ENCODE measurements at places on chromosomes 13 and 19.
A peak's percentile ranks its signal among the peaks of the same experiment; 100 is the strongest.

- DNase-seq = no peak
Observed at GRCh38 chr13:112178769-112179168, 111.8 kb downstream of the SOX1 start.

DNA sequence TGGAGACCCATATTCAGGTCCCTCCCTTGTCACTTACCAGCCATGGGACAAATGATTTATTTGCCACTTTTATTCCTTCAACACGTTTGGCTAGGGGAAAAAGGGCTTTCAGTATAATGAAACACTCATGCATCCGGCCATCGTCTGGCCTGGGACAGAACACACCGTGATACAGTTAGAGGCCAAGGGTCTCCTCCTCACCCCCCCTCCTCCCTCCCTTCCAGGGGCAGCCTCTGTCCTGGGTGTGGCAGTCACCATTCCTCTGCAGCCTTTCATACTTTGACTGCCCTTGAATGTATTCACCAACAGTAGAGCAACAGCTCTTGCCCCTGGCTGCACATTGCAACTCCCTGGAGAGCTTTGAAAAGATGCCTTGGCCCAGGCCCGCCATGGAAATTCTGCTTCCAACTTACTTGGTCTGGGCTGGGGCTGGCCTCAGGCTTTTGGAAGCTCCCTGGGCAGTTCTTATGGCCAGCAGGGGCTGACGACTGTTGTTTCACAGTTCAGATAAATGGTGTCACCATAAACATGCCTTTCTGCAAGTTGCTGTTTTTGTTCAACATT lies 3.0 kb downstream of the PAK4 start:
- DNase-seq = no peak

GRCh38 chr19:45090034-45090433 lies 2.9 kb upstream of the PPP1R37 start:
- no peak for DNase-seq

DNA sequence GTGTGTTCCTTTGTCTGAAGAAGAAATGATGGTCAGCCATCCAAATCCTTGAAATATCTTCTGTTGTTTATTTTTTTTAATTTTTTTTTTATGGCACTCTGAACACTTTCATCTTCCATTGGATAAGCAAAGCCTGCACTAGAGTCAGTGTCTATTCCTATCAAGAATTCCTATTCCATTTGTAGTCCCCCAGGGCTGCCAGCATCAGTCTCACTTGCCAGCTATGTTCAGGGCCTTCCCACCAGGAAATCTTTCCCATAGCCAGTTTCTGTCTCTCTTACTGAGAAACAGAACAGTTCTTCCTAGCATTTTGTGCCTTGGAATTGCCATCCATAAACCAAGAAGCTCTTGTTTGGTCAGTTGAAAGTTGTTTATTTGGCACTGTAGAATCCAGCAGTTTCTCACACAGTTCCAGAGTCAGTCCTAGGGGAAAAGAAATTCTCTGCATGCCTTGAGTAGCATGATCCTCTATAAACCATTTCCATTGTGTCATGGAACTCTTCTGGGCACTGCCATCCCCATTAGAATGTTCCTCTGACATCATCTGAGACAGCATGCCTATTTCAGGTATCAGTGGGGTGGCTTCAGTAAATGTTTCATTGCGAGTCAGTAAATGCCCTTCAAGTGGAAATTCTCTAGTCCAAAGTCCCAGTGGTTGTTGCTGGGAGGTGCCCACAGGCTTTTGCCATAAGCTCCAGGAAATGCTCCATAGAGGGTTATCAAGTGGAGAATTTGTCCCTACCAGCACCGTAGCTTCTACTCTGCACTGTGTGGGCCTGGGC lies 18.7 kb upstream of the SPRYD7 start:
- no peak for DNase-seq

GRCh38 chr13:99339736-99340397 lies 32.7 kb upstream of the GPR183 start:
- no peak for DNase-seq

DNA sequence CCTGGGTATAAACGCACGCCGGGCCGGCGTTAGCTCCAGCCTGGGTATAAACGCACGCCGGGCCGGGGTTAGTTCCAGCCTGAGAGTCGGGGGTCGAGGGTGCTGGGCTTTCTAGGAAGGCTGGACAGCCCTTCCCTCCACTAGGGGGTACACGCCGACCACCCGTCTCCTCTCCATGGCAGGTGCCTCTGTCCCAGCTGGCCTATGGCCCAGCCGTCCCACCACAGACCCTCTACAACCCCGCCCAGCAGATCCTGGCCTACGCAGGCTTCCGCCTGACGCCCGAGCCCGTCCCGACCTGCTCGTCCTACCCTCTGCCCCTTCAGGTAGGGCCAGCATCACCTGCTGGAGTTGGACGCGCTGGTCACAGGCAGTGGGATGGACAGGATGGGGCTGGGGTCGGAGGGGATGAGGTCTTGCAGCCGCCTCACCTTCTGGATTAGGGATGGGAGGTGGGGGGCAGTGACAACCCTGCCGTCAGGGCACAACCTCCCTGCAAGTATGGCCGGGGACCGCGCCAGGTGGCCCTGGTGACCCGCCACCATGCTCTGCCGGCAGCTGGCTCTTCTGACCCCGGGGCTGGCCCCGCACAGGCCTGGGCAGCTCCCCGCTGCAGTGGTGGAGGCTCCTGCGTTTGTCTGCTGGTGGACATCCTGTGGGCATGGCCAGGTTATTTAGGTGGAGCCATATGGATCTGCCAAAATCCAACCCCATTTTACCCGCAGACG lies 45.8 kb downstream of the TMEM255B start:
- DNase-seq = no peak

- DNase-seq = no peak
Observed at GRCh38 chr19:8453616-8454015, 8.8 kb downstream of the HNRNPM start.

- peak; percentile 35 for DNase-seq
Observed at GRCh38 chr19:40907968-40908735, 26.1 kb upstream of the CYP2A7 start.

DNA sequence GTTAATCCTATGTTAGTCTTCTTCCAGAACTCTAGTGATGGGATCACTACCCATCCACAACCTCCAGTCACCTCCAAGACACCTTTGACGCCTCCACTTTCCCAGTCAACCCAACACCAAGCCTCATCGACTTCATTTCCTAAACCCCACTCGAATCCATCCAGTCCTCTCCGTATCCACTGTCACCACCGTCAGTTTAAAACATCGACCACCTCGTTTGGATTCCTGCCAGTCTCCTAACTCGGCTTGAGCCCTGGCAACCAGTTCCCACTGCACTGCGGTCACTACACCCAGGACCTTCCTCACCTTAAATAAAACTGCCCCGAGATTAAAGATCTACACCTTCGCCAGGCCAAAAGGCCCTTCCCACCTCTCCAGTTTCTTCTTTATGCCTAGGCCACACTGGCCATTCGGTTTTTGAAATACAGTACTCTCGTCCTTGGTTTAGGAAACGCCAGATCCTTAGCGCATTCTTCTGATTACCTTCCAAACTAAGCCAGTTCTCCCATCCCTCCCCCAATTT lies 1.2 kb downstream of the MTIF3 start:
- no peak for DNase-seq

DNA sequence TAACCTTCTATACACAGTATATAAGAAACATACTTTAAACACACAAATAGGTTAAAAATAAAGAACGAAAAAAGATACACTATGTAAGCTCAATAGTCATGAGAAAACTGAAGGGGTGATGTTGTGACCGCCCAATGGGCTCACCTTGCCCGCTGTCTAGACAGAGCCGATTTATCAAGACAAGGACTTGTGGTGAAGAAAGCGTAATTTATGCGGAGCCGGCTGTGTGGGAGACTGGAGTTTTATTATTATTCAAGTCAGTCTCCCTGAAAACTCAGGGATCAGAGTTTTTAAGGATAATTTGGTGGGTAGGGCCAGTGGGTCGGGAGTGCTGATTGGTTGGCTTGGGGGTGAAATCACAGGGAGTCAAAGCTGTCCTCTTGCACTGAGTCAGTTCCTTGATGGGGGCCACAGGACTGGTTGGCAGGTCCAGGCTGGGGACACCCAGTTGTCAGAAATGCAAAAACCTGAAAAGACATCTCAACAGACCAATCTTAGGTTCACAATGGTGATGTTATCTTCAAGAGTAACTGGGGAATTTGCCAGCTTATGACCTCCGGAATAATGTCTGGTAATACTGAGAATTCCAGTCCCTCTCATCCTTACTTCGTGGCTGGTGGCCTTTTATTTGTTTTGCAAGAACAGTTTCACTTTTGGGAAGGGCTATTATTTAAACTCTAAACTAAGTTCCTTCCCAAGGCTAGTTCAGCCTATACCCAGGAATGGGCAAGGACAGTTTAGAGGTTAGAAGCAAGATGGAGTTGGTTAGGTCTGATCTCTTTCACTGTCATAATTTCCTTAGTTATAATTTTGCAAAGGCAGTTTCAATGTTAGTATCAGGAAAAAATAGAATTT lies 96.6 kb downstream of the UBL3 start:
- DNase-seq = no peak

DNA sequence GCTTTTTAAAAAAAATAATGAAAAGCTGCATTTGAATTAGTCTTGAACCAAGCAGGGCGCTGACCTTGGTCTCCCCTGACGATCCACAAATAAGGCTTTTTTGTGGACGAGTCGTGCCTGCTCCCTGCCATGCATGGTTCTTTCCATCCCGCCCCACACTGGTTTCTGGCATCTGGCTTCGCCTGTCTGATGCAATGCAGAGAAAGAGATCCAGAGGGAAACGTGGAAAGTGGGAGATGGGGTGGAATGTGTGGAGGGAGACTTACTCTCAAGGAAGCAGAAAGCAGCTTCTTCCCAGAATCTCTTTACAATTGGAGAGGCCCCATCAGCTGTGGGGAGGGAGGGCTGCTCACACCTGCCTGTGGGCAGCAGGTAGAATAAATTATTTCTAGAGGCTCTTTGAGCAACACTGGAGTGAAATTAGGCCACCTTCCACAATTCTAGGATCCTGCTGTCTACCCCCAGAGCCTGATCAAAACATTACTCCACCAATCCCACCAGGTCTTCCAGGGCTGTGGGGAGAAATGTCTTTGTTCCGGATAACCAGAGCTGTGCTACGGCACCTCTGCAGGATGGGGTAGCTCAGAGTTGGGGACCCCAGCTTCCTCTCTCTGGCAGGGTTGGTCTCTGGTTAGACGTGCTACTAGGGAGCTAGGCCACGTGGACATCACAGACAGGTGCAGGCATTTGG lies 183.5 kb downstream of the UQCRFS1 start:
- DNase-seq = no peak

DNA sequence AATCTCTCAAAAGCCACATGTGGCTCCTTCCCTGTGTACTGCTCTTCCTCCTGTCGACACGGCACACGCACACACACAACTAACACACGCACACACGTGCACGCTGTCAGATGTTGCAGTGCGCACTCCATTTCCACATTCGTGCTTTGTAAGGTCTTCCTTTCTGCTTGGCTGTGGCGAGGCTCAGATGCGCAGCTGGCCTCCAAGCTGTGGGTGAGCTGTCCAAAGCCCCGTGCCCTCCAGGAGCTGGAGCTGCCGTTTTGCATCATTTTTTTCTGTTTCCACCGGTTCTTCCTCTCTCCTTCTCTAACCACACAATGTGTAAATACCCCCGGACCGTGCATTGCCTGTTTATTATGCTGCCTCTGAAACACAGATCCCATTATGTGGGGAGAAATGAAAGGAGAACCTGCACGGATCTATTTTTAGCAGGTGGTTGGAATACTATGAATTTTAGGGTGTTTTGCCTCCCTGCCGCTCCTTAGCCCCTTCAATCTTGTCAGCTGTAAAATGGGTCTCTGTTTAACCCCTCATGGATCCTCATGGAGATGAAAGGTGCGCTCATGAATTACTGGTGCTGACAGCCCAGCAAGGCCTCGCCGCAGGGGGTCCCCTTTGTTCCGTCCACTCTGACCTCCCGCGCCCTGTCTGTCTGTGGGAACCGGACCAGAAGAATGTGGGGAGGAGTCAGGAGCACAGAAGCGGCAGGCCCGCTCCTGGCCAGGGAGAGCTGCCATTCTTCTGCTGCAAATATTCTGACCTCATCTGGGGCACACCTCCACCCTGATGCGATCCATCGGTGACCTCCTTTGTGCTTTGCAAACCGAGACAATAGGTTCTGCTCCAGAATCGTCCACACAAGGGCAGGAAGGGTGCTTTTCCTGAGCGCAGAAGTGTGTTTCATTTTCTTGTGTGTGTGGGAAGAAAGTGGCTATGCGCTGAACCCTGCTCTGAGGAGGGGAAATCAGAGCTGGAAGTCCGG lies 137.7 kb downstream of the SOX1 start:
- DNase-seq = no peak

DNA sequence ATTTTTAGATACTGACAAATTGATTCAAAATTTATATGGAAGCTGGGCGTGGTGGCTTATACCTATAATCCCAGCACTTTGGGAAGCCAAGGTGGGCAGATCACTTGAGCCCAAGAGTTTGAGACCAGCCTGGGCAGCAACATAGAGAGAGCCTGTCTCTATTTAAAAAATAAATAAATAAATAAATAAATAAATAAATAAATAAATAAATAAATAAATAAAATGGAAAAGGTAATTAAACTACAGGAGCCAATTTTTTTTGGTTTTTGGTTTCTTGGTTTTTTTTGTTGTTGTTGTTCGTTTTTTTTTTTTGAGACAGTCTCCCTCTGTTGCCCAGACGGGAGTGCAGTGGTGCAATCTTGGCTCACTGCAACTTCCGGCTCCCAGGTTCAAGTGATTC lies 29.4 kb upstream of the TRIM13 start:
- DNase-seq = no peak

DNA sequence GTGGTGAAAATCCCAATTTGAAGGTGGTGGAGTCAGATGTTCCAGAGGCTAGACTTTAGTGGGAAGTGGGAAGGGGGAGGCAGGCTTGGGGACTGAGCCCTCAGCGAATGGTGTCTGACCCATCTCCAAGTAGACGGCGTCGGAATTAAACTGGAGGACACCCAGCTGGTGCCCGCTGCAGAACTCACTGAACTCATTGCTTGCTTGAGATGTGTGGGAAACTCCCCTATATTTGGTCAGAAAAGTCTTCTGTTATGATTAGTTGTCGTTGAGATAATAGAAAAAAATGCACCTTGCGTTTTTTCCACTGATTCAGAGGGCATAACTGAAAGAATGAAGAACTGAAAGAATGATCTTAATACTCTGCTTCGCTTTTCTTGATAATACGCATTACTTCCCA lies 871 bp upstream of the ZNF583 start:
- no peak for DNase-seq

DNA sequence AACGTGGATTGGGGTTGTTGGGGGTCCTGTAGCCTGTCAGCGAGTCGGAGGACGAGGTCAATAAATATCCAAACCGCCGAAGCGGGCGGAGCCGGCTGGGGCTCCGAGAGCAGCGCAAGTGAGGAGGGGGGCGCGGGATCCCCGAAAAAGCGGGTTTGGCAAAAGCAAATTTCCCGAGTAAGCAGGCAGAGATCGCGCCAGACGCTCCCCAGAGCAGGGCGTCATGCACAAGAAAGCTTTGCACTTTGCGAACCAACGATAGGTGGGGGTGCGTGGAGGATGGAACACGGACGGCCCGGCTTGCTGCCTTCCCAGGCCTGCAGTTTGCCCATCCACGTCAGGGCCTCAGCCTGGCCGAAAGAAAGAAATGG lies 754 bp upstream of the SIX5 start:
- no peak for DNase-seq

All from stimulated activated CD8-positive, alpha-beta memory T cell treated with anti-CD3 and anti-CD28 coated beads, Interleukin-15, amount 100 ng/mL, for 24 hours (primary cell).